ENCODE measurements at places on chromosomes 4 and X.

DNA sequence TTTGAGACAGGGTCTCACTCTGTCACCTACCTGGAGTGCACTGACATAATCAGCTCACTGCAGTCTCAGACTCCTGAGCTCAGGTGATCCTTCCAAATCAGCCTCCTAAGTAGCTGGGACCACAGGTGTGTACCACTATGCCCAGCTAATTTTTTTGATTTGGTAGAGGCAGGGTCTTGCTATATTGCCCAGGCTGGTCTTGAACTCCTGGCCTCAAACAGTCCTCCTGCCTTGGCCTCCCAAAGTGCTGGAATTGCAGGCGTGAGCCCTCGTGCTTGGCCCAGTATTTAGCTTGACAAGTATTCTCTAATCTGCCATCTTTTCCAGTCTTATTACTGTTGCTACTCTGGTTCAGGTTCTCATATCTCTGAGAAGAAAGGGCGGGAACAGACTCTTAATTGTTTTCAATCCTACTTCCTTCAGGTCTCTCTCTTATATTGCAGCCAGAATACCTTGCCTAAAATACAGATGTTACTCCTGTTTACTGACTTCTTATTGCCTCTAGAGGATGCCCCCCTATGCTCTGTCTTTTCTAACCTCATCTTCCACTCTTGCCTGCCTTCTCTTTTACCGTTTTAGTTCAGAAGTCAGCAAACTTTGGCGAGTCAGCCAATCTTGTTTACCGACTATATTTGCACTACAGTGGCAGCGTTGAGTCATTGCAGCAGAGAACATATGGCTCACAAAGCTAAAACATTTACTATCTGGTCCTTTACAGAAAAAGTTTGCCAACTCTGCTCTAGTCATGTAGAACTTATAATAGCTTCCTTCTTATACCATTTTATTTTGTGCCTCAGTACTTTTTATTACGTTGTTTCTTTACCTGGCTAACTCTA is 19.0 kb downstream of the MRPL1 start:
- DNase-seq = no peak

- DNase-seq = no peak
Measured at GRCh38 chr4:71872221-71872620, 88.3 kb upstream of the GC start.

DNA sequence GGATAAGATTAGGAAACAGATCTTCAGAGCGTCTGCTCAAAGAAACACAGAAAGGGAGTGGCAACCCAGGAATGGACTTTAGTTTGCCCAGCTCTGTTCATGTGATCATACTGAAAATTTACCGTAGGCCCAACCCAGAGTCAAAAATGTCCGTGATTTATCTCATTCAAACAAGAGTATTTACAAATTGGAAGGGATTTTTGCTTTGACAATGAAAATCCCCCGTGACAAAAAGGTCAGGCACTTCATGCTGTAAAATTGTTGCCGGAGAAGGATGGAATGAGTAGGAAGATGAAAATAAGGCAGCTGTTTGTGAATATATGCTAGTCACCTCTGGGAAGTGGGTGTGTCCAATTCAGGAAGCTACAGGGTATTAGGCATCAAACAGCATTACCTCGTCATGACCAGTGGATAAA is 1.2 kb downstream of the SULT1B1 start:
- no peak for DNase-seq

- DNase-seq = no peak
Measured at GRCh38 chr4:93444860-93445259, 383.7 kb upstream of the ATOH1 start.

- no peak for DNase-seq
Measured at GRCh38 chrX:136630881-136631280, 17.1 kb upstream of the CD40LG start.

- DNase-seq = no peak
Measured at GRCh38 chr4:56305390-56305789, 81.9 kb downstream of the AASDH start.

GRCh38 chr4:159735281-159736207 is 632.7 kb downstream of the RAPGEF2 start:
- DNase-seq = no peak

GRCh38 chr4:67983333-67983732 is 20.0 kb upstream of the TMPRSS11A start:
- no peak for DNase-seq

DNA sequence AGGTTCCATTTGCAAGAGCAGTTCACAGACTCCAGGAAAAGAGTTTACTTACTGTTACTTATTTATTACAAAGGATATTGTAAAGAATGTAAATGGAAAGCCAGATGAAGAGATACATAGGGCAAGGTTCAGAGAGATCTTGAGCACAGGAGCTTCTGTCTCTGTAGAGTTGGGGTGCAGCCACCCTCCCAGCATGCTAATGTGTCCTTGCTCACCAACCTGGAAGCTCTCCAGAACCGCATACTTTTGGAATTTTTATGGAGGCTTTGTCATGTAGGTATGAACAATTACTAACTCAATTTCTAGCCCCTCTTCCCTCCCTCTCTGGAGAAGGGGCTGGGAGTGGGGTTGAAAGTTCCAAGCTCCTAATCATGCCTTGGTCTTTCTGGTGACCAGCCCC is 857.2 kb downstream of the RPA4 start:
- DNase-seq = no peak

DNA sequence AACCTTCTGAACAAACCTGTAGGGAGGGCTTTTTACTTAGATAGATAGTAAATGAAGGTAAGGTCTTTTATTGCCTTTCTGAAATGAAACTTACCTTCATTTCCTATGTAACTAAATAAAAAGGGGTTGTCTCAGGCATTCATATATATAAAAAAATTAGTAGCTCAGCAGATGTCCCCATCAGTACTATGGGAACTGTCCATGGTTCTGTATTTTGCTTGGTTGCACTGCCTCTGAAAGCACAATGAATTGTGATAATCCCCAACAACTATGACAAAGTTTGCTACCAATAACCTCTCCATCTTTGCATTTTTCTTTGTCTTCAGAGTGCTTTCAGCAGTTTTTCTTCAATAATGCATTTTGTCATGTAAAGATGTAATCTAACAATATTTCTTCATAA is 222.4 kb downstream of the SLIT2 start:
- peak; percentile 28 for DNase-seq

- peak; percentile 98 for DNase-seq
Measured at GRCh38 chr4:473570-474457, 25.1 kb downstream of the ZNF721 start.

- DNase-seq = no peak
Measured at GRCh38 chrX:63755892-63756291, 29.1 kb downstream of the ARHGEF9 start.

- DNase-seq = no peak
Measured at GRCh38 chr4:156408749-156409148, 455.1 kb upstream of the CTSO start.

- no peak for DNase-seq
Measured at GRCh38 chr4:25021216-25021615, 9.5 kb downstream of the LGI2 start.

- no peak for DNase-seq
Measured at GRCh38 chr4:153518637-153519389, 52.7 kb downstream of the TMEM131L start.

DNA sequence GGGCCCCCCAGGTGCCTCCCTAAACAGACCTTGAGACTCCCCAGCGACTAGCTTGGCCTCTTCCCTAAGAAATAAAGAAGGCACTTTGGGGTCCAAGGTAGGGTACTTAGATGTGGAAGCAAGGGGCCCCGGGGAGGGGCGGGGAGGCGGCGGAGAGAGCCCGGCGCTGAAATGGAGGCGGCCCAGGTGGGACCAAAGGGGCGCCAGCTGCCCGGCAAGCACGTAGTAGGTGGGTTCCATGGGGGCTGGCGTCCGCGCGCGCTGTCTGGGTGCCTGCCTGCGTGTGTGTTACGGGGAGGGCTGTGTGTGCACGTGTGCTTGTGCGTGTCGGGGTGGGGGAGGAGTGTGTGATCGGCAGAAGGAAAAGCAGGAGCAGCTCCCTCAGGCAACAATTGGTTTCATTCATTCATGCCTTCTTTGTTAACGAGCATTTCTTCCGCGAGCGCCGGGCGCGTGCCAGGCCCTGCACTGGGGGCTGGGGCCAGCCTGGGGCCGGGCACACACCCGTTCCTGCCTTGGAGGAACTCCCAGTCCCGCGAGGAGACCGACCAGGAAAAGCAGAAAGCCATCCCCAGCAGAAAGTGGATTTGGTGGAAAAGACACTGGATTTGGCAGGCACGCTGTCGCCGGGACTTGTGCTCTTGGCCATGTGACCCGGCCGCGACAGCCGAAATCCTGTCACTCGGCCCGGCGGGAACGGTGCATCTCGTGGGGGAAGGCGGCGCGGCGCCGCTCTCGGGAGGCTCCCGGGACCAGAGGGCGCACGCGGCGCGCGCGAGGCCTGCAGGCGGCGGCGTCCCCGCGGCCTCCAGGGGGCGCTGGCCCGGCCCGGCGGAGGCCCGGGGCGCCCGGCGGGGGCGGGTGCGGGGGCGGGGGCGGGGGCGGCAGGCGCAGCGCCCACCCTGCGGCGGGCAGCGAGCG is 3.3 kb upstream of the DUSP9 start:
- DNase-seq = peak; percentile 8

DNA sequence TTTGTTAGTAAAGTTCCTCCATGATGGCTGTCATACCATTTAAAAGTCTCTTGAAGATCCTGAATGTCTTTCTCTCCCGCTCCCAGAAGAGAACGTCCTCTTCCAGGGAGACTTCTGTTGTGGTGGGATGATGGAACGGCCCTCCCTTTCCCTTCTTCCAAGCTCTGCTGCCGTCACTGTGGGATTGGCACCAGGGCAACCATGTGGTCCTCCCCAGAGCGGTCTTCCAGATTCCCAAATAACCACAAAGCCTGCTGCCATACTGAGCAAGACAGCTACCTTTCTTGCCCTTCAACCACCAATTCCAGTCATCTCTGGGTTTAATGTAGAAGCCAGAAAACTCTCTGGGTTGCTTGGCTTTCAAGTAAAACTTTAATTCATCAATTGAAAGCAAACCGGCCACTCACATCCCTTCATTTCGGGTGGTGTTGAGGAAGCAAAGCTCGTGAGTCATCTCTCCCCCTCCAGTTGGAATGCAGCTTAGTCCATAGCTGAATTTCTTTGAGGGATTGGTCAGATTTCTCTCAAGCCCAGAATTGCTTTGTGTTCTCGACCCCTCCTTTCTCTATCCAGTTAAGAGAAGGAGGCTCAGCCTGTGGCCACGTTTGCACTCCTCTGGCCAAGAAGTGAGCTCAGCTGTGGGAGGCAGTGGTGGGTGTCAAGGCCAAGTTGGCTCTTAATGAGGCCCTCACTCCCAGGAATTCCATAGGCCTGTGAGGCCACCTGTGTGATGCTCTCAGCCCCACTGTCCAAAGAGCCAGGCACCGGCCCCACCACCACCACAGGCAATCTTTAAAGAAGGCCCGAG is 36.9 kb downstream of the FHDC1 start:
- DNase-seq = peak; percentile 18

DNA sequence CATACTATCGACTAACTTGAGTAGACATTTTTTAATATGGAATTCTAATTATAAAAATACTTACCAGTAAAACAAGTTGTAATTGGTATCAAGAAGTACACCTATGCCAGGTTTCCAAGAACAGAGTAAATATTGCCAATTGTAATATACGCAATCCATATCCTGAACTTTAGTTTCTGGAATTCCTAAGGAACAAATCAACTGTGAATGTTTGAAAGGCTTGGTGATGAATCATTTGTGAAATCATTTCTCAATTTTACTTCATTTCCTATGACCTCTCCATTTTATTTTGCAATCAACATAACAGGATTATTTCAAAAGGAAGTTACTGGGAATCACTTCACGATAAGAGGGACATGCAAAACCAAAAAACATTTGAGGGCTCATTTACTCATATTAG is 3.7 kb downstream of the IL13RA2 start:
- DNase-seq = no peak

- peak; percentile 44 for DNase-seq
Measured at GRCh38 chrX:103919270-103919637, 43.2 kb upstream of the TMSB15B start.

GRCh38 chrX:50721764-50722521 is 92.1 kb downstream of the SHROOM4 start:
- no peak for DNase-seq

DNA sequence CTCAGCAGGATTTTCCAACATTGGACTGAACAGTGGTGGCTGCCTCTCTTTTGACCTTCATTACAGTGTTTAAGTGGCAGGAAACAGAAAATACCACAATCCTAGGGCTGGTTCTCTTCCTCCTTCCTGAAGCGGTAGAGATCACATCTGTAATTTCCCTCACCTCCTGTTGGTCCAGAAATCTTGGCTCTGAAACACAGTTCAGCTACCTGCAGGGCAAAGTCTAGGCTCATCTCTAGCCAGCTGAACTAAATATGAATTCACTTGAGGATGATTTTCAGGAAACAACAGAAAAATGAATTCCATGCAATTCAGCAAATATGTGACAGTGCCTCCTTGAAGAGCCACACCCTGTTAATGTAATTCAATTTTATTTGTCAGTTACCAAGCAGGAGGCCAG is 531.9 kb downstream of the INPP4B start:
- no peak for DNase-seq

GRCh38 chrX:17266136-17266535 is 108.9 kb upstream of the NHS start:
- DNase-seq = no peak

DNA sequence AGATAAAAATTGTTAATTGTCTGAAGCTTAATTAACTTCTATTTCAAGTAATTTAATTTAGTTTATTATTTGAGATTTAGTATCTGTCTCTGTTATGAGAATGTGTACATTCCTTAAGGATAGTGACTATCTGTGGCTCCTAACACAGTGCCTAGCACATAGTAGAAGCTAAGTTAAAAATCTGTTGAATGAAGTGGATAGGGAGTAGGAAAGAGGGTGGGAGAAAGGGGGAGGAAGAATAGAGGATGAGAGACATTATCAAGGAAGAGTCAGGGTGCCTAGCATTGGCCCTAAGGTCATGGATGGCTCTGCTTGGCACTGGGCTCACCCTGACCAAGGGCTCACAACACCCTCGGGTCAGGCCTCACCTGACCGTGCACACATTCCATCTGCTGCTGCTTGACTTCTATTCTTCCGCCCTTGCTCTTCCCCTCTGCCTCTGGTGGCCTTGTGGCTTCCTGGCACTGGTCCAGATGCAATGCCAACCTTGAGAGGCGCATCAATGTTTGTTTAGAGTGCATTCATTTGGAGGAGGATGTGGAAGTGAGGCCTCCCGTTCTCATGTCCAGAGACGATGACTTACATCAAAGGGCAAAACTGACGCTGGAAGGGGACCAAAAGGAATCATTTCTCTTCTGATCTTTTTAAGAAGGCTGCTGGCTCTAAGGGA is 42.3 kb downstream of the TRIM2 start:
- DNase-seq = no peak

DNA sequence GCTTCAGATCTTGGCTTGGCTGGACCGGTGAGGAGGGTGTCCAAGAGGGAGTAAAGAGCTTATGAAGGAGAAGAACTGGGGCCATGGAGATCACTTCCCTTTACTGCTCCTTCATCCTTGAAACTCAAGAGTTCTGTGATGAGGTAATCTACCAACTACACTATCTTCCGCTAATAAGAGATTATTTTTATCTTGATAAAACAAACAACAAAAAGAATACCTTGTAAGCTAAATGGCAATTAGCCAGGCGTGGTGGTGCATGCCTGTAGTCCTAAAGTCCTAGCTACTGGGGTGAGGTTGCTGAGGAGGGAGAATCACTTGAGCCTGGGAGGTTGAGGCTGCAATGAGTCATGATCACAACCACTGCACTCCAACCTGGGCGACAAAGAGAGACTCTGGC is 47.4 kb downstream of the HAUS3 start:
- no peak for DNase-seq

All from ACHN (cell line).